ENCODE measurements at places on chromosomes 5 and 9.

DNA sequence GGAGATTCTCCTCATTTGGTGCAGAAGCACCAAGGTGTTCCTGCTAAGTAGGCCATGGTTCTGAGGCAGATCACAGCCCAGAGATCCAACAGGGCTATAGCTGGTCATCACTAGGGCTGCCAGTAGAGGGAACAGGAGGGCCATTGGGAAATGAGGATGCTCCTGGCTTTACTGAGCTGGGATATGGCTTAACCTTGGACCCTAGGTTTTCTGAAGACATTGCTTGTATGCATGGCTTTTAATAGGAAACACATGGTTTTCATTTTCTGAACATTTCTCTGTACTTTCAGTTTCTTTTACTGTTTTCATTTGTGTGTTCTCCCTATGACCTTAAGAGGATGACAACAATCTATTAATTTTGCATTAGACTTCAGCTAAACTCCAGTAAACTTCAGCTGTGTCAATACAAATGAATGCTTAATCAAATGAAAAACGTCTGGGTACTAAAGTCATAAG, at the start of gene IFNW1:
IFNW1 (minus strand) TSS at position 406 of the 456 bp plus-strand sequence; CDS start at position 144, 262 bp downstream.
- no peak for DNase-seq

GRCh38 chr9:81427870-81428269, 261.5 kb downstream of the TLE1 start:
- no peak for DNase-seq

GRCh38 chr5:1931604-1932231, 49.0 kb upstream of the IRX4 start:
- no peak for DNase-seq

DNA sequence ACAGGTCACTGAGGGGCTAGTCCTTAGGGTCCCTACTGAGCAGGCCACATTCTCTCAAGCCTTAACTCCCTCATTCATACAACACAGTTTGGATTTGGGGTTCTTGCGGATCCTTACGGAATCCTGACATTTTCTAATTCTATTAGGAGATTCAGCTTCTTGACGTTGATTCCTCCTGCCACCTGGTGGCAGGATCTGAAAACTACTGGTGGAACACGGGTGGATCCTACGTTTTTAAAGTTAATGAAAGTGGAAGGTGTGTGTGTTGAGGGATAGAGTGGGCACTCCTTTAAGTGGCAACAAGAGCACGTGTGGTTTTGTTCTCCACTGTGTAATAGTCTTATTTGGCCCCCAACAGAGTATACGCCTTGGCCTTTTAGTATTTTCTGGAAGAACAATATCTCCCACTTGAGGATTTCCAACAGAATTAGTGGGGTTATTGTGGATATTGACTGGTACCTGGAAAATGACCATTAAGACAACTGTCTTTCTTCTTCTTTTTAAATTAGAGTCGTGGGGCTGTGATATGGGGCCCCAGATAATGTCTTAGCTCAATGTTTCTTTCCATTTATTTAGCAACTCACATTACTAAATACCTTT, 25.2 kb downstream of the SLC28A3 start:
- DNase-seq = peak; percentile 52

DNA sequence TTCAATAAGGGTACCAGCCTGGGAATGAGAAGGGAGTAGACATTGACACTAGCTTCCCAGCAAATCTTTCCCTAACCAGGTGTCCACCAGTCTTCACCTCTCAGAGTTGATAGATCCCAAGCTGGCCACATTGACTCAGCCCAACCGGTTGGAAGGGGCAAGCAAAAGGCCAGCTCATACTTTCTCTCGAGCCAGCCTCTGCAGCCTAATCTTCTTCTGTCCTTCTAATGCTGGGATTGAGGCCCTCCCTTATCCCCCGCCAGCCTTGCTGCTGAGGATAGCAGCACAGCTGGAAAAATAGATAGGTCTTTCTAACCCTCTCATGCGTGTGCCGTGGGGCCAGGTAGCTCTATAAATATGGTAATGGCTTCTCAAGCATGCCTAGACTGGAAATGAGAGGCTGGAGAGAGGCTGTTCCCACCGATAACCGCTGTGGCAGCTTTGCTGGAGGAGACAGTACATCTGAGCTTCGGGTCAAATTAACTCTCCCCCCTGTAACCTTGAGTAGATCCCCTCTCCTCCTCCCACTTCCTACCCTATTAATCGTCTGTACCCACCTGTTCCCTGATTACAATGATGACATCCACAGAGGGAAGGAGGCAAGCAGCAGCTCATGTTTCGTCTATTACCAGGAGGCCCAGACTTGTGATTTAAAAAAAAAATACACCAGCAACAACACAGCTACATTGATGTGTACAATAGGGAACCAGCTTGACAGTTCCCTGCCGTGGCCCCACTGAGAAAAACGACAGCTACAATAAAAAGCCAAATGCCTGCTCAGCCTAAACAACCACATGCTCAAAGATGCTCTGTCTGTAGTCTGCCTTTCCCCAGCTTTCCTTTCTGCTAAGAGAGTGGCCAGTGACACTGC, 219.9 kb upstream of the BRINP1 start:
- DNase-seq = no peak
